ENCODE measurements at places on chromosomes 4 and X. TPM values are rescaled to one million over a fixed set of nuclear protein-coding genes. Genes with fewer than 3 reads are reported as not detected.

MAGEA8 gene
- 0.32 TPM for polyA plus RNA-seq

AKAP14 gene
- 0.34 TPM for polyA plus RNA-seq

NUDT11 gene
- polyA plus RNA-seq: 15.4 TPM

TREX2 gene
- polyA plus RNA-seq: 0.73 TPM

CLCN4 gene
- polyA plus RNA-seq: 4.4 TPM

RASL11B gene
- polyA plus RNA-seq: 54.7 TPM

GLRB gene
- polyA plus RNA-seq: 16.5 TPM

GRCh38 chrX:19245711-19246269, 97.9 kb upstream of the PDHA1 start:
- no peak for DNase-seq

DNA sequence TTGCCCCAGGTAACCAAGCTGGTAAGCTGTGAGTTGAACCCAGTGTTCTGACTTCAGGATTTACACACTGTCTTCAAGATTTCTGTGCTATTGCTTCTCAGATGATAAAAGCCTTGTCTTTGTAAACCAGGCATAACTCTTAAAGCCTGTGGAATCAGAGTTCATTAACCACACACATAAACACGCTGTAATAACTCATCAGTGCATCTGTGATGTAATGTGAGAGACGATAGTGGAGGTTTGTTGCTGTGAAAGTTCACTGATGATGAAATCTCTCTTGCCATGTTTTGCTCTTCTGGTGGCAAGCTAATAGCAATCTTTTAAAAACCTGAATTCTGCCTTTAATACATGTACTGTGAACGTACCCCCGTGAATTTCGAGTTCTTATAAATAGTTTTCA, 41.5 kb downstream of the CLCN4 start:
- no peak for DNase-seq

- DNase-seq: no peak
These were observed 15.7 kb upstream of the EDA start for GRCh38 chrX:69600182-69600581.

GRCh38 chr4:1969928-1970723, 38.6 kb downstream of the NELFA start:
- DNase-seq: no peak

DNA sequence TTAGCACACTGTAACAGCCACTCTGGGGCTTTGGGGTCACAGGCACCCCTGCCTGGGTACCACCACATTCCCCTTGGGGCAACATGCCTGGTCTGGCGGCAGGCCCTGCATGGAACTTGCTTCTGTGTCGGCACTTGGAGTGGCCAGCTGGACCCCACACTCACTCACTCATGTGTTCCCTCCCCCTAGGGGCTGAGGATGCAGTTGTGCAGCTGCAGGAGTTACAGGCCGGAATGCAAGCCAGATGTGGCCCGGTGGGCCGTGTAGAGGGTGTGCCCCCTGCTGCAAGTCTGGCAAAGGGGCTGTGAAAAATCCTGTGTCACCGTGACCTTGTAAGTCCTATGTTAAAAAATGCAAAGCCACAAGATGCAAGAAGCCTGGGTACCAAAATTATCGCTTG, 34.2 kb downstream of the ATXN3L start:
- no peak for DNase-seq

DNA sequence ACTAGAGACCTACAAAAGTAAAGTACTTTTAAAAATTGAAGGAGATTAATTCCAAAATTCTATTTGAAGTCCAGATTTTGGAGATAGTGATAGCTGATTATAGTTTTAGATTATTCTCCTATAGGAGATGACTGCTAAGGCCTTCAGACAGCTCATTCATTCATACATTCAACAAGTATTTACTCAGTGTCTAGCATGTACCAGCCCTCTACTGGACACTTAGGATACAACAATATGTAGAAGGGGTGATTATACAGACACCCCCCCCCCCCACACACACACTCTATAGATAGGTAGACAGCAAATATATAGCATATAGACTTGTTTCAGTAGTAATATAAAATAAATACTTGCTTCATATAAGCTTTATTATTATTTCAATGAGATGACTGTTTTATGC, 60.4 kb upstream of the TAF9B start:
- DNase-seq: no peak

DNA sequence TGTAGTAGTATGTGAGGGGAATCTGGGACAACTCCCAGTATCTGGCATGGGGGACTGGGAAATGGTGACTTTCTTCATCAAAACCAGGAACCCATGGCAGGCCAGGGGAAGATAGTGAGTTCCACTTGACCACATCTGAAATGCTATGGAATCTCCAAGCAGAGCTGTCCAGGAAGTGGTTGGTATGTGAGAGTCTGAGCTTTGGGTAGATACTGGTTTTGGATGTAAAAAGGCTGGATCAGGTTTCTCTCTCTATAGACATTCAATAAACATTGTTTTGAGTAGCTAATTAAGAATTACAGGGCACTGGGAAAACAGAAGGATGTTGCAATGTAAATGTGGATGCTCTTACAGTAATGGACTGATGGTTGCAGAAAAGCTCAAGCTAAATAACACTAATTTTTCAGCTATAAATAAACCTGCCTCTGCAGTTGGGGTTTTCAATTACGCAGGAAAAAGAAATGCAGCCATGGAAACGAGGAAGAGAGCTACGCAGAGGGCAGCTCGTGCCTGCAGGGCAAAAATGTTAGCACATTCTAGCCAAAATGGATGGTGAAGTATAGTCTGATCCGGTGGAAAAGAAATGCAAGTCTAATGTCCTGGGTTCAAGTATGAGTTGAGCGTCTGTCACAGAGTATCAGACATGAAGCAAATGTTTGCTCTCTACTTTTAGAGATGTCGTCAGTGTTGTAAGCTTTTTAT, 13.4 kb upstream of the CHRNA9 start:
- DNase-seq: no peak

DNA sequence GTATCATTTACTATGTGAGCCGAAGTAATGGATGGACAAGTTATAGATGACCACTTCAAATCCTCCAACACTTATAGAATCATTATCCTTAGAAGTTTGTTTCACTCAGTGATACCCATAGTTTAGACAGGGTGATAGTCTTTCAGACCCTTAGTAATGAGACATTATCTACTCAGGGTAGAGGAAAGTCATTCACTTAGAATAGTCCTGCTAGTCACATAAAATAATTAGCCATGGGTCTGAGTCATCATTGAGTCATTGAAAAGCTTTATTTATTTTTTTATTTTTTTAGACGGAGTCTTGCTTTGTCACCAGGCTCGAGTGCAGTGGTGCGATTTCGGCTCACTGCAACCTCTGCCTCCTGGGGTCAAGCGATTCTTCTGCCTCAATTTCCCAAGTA, 321.7 kb upstream of the FSTL5 start:
- no peak for DNase-seq

DNA sequence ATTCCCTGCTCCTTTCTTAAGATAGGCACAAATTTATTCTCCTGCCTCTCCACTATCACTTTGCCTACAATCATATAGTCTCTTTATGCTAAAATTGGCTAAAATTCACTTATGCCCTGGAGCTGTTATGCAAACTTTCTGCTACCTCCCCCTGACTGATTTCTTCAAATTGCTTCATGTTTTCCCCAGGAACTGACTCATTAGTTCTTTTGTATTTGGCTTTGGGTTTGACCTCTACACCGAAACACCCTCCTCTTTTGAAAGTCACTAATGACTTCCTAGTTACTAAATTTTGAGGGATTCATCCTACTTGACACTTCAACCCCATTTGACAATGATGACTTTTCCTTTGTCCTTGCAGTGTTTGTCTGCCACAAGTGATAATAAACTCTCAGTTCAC, 222.6 kb downstream of the NDST4 start:
- no peak for DNase-seq

GRCh38 chrX:104098919-104099318, 13.4 kb upstream of the ZCCHC18 start:
- DNase-seq: no peak

DNA sequence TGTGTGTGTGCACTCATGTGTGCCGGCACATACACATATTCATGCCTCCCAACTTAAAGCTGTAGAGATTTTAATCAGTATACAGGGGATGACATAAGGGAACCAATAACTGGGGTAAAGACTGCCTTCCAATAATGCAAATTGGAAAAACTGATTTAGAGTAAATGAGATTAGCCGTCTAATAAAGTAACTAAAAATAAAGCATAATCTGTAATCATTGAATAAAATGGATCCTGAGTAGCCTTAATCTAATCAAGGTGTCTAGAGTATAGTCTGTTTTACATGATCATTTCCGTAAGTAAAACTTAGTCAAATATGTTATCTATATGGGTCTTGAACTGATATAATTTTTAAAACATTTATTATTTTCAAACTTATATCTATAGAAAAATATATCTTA, 925.8 kb downstream of the FSTL5 start:
- no peak for DNase-seq

DNA sequence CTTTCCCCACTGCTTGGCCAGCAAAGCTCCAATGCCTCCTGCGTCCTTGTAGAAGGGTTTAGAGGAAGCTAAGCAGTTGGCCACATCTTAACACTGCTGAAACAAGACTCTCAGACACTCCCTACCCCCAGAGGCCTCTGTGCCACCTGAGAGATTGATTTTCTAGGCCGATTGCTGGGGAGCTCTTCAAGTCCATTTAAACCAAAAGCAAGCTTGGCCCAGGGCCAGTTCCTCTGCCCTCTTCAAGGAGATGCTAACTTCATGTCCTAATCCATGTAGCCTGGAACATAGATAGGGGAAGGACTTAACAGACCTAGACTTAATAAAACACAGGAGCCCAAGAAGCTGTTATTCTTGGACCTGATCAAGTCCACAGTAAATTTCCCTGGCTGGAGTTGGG, 27.2 kb upstream of the FMR1NB start:
- no peak for DNase-seq

DNA sequence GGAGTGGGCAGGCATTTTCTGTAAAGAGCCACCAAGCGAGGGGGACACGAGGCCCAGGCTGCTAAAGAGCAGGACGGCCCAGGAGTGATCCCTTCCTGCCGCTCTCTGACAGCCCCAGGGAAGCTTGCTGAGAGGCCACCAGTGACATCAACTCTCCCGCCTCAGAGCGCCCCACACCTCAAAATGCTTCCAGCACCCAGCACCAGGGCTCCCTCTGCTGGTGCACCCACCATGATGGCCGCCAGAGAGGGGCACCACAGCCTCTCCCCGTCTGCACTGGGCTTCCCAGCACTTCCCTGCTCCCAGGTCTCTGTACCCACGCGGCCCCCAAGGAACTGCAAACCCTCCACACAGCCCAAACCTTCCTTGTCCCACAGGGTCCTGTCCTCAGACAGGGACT, 40.4 kb downstream of the GAK start:
- DNase-seq: no peak

DNA sequence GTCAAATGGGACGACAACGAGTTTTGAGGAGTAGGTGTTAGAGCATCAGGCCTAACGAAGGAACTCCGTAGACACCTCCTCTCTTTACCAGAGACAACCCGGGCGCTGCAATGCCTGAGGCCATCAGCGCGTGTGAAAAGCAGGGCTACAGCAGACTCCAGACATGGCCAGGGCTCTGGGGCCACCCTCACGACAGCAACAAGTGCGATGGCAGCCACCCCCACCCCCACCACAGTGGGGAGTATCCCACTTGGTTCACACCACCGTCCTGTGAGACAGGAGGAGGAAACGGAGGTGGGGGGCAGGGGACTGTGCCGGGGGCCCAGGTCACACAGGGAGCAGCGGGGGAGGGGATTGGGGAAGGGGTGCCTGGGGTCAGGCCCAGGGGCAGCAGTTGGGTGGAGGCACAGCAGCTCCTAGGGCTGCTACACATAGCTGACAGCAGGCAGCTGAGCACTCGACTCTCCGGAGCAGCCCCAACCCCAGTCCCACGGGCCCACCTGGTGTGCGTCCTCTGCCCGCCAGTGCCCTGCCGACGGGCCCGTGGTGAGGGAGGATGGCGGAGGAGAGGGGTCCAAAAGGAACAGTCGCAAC, 8.5 kb downstream of the LRPAP1 start:
- DNase-seq: no peak

DNA sequence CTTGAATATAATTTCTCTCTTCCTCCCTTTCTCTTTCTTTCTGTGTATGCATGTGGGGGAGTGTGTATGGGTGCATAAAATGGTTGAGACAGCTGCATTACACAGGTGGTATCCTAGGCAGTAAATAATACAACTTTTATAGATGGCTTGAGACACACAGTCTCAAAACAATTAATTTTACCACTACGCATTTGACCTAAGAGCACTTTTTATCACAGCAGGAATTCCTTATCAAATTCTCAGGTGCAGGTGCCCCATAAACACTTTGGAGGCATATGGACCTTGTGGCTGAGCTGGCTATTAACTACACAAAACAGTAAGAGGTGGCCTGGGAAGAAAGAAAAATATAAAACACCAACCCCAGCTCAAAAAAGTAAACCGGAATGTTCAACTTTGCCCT, 91.3 kb downstream of the RASGEF1B start:
- no peak for DNase-seq

GRCh38 chr4:189221691-189222090, 719.0 kb upstream of the FRG1 start:
- DNase-seq: no peak

GRCh38 chr4:30696191-30696590, 24.0 kb upstream of the PCDH7 start:
- DNase-seq: no peak

DNA sequence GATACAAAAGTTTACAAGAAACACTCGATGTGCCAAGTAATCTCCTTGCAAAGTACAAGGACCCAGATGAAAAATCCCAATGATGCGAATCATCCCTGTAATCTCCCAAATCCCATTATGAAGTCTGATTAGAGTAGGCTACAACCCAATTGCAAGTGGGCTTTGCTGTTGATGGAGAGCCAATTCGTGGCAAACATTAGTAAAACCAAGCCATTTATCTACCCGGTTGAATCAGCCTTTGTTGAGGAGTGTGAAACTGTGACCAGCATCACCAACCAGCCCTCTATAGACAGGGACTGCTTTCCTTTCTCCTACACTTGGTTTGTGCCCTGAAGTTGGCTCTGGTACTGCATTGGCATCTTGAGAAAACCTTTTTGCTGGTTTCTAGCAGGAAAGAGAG, 1.2 kb upstream of the PRPS2 start:
- DNase-seq: no peak

DNA sequence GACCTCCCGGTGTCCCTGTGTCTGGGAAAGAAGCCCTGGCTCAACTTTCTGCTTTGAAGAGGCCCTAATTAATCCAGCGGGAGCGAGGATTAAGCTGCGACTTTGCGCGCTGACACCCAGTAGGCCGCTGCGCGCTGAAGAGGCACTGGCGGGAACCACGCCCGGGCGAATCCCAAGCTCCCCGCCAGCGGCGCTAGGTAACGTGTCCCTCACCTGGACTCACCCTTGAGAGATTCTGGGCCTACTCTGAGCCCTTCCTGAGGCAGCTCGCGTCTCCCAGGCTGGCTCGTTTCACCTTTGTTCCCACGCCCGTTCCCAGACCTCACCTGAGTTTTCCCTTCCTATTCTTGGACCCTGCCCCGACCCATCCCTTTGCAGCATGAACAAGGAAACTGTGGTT, 616 bp upstream of the KLHL34 start:
- no peak for DNase-seq

DNA sequence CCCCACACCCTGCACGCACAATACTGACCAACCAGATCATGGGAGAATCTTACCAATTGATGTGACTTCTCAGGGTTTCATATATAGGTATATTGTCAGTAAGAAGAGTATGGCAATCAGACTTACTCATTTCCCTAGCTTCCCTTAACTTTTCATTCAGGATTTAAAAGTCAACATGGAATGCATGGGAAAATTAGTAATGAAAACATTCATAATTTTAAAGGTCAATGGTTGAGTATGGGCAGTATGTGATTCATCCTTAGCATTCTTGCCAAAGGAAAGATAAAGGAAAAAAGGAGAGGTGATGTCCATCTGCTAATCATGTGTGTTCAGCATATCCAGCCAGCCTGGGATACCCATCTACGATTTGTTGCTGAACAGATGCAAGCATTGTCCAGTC, 4.0 kb downstream of the DIPK2B start:
- no peak for DNase-seq

- no peak for DNase-seq
These were observed 57.6 kb upstream of the PPP2R3B start for GRCh38 chrX:444305-444704.
